ENCODE measurements at places on chromosomes 16 and 17. TPM values are rescaled to one million over a fixed set of nuclear protein-coding genes. Genes with fewer than 3 reads are reported as not detected.

- no peak for DNase-seq
Measured at GRCh38 chr16:57531635-57532265, 4.6 kb downstream of the CCDC102A start.

DNA sequence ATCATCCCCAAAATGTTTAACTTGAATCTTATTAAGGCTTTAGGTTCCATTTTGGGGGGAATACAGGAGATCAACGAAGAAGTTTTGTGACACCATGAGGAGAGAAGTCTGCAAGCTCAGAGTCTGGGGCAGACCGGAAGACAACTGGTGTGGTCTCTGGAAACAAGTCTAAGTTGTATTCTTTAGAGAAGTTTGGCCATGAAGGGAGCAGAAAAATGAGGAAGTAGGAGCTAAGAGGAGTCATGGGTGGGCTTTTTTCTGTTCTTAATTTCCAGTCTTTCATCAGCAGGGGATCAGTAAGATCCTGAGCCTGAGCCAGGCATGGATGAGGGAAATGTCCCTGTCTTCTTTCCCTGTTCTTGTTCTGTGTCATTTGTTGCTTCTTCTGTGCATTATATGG is 35.8 kb upstream of the NF1 start:
- DNase-seq: no peak

DNA sequence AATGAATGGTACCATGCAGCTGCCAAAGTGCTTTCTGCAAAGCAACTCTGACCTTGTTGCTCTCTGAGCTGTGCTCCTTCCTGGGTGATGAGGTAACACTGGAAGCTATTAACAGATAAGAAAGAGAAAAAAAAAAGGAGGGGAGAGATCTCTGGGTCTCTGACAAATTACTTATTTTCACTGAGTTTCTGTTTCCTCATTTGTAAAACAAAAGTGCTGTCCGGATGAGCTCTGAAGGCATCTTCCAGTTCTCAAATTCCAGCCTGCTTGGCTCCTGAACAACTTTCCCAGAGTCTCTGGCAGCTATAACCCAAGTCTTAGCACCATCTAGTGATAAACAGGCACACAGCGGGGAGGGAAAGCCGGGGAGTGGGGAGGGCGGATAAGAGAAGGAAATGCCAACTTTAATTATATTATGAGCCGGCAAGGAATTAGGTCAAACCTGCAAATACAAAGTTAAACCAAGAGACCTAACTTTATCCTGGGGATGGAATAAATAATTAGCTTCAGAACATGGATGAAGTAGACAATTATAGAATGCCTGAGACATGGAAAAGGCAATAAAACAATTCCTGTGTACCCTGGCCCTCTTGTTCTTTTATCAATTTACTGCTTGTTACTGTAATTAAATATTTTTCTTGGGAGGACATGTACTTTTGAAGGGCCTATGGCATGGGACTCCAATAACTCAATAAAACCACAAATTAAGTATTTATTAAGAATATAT is 61.3 kb upstream of the KIFC3 start:
- DNase-seq: no peak

DNA sequence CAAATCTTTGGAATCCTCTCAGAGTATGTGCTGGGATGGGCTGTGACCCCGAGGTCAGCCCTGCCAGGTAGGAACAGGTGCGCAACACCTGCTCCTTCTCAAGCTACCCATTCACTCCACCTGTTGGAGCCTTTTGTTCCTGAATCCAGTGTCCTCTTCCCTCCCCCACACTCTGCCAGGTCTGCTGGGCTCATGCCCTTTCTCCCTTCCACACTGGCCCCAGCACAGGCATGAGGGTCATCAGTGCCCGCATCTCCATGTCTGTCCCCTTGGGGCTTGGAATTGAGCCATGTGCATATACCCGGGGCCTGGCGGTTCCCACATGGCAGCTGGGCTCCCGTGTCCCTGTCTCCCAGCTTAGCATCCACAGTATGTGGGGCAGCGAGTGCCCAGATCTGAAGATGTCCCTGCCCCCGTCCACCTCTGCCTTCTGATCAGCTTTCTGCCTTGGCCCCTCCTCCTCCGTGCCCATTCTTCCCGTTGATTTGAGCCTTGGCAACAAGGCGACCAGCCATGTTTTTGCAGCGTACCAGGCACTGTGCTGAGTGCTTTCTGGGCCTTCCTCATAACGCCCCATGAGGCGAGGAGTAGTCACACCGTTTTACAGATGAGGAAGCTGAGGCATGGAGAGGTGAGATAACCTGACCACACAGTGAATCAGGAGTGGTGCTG is 102.2 kb downstream of the RAP1GAP2 start:
- no peak for DNase-seq

DNA sequence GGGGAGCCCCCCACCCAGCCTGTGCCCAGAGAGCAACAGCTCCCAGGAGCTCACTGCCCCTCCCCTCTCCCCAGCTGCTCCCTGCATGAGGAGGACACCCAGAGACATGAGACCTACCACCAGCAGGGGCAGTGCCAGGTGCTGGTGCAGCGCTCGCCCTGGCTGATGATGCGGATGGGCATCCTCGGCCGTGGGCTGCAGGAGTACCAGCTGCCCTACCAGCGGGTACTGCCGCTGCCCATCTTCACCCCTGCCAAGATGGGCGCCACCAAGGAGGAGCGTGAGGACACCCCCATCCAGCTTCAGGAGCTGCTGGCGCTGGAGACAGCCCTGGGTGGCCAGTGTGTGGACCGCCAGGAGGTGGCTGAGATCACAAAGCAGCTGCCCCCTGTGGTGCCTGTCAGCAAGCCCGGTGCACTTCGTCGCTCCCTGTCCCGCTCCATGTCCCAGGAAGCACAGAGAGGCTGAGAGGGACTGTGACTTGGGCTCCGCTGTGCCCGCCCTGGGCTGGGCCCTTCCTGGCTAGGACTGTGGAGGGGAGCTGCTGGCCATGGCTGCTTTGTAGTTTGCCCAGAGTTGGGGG is 584 bp downstream of the TCAP start:
- DNase-seq: no peak

DNA sequence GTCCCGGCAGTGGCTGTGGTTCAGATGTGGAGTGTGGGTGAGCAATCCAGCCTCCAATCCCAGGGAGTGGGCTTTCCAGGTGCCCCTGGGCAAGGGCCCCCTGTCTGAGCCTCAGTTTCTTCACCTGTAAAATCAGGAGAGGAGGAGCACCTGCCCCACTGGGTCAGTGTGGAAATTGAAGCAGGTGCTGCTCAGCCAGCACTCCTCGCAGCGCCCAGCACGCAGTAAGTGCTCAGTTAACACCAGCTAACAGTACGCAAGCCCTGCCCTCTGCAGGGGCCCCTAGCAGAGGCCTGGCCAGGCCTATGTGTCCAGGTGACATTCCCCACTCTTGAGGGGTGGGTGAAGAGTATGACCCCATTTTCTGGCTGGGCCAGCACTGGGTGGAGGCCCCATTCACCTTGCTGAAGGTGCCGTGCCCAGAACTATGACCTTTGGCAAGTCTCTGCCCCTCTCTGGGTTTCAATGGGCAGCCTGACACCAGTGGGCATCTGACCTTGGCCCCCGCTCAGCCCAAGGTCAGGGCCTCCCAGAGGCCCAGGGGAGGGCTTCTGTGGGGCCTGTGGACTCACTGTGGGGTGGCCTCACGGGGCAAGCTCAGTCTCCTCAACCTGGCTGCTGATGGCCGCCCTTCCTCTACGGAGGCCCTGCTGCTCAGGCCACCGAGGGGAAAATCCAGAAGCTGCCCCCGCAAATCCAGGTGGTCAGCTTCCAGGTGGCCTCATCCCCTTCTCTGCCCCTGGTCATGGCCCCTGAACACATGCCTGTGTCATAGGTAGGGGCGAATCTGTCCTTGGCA is 2.5 kb downstream of the MTSS2 start:
- no peak for DNase-seq

DNA sequence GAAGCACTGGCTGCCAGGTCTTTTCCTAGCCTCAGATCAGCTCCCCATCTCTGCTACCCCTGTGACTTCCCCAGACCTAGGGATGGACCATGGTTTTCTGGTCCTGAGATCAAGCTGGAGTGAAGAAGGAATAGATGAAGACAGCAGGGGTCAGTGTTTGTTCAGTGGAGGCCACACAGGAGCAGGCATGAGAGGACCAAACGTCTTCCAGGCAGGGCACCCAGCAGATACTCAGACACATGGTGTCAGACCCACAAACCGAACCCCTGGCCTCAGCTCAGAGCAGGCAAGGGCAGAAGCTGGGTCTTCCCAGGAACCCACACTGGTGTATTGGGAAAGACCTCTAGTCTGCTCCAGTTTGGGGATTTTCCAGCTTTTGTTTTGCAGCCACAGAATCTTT is 189.7 kb downstream of the IRX5 start:
- DNase-seq: no peak

DNA sequence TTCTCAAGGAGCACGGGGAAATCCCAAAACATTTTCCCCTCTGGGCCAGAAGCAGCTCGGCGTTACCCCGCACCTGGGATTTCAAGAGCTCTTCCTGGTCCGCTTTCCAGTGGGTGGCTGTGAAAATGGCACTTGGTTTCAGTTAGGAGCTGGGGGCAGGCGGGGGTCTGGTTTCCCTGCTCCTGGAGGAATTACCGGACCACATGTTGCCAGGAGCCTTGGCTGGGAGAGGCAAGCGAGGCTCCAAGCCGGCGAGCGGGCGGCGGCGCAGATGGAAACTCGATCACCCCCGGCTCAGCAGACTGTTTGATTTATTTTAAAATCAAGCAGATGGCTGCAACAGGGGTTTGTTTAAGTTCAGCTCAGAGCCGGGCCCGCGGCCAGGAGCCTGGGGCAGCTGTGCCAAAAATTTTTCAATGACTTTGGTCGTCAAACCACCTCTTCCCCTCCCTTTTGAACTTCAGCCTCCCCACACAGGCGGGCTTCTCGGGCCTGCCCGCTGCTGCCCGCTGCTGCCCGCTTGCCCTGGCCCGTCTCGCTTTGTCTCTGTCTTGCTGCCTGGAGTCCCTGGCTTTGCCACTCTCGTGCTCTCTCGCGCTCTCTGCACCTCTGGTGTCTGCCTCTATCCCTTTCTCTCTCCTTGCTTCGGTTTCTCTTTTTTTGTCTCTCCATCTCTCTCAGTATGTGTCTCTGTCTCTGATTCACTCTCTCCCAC is 108.0 kb upstream of the CIBAR2 start:
- DNase-seq: peak; percentile 68

- DNase-seq: no peak
Measured at GRCh38 chr17:34606763-34607162, 27.4 kb downstream of the TMEM132E start.

GRCh38 chr17:7688808-7689316 is 585 bp downstream of the WRAP53 start:
- DNase-seq: no peak

GRCh38 chr17:81402530-81402941 is 7.3 kb downstream of the BAHCC1 start:
- no peak for DNase-seq

DNA sequence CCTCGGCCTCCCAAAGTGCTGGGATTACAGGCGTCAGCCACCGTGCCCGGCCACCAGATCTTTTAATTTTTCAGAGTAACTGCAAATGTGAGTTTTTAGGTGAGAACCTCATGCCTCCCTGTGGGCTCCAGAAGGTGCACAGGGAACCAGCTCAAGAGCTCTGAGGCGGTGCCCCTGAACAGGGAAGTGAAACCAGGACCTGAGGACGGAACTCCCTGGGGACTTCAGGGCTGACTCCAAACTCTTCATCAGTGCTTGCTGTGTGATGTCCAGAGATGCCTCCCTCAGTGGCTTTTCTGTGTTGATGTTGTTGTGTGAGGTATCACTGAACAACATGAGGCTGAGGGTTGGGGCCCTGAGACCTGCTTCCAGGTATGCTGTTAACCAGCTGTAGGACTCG is 23.8 kb downstream of the SLC12A3 start:
- no peak for DNase-seq

DNA sequence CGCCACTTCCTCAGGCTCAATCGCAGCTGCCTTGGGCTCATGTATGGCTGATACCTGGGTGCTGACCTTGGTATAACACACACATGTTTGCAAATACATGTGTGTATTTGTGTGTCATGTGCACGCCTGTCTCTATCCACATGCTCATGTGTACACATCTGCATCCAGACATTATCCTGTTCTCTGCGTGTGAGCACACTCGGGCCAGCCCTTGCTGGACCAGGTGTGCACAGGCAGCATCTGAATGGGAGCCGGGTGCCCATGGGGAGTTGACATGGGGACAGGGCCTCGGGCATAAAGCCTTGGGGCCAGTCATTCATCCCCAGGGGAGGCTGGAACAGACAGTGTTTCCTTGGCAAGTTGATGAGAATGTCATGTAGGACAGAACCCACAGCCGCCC is 29.1 kb upstream of the CRHR1 start:
- no peak for DNase-seq

DNA sequence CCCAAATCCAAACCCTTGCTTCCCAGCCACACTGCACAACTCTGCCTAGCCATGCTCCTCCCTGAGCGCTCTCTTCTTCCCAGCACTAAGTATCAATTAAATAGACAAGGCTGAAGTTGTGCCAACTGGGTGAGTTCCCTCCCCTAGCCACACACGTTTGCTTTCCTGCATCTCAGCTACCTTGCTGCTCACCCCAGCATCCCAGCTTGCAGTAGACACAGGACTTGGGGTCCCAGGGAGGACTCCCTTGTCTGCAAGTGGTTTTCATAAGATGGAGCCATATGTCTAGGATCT is 4.9 kb downstream of the CCDC182 start:
- no peak for DNase-seq

DNA sequence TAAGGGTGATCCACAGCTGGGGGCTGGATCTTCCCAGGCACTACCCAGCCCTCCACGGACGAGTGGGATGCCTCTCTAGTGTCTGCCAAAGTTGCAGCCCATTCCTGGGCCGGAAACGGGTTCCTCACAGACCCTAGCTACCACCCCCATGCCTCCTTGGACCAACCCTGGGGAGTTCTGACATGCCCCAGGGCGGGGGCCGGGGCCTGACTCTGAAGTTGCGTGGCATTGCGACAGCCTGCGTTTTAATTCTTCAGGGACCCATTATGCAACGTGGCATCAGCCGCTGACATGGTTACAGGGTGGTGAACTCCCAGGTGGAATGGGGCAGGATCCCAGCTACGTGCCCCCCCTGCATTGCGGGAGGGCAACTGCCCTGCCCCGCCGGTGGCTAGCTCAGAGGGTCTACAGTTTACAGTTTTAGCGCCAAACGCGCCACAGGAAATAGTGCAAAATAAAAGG is 2.7 kb downstream of the CBX4 start:
- DNase-seq: no peak

GRCh38 chr17:74097450-74098135 is 105.9 kb upstream of the RPL38 start:
- DNase-seq: no peak

- DNase-seq: no peak
Measured at GRCh38 chr17:9330611-9331271, 244.9 kb downstream of the STX8 start.

DNA sequence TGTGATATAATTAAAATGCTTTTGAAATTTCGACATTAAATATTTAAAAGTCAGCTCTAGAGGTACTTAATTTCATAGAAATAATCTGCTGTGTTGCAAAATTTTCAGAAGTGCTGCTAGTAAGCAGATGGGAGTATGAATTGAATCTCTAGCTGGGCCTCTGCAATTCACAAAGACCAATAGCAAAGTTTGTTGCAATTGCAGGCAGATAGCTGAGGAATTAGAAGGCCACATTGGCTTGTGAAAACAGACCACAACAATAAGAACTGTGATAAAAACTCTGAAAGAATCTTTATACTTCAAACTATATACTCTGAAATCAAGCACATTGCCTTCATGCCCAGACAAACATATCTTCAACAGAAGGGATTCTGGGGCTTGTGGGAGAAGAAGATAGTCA is 636.3 kb upstream of the SOX9 start:
- DNase-seq: no peak

VAT1L gene
- 22.0 TPM for total RNA-seq

TEKT3 gene
- total RNA-seq: 1.2 TPM

ADGRG3 gene
- not detected for total RNA-seq

TBC1D3E gene
- 0.41 TPM for total RNA-seq

ZG16 gene
- total RNA-seq: not detected

SIRT7 gene
- total RNA-seq: 8.6 TPM

NOG gene
- 7.7 TPM for total RNA-seq

KCNH4 gene
- 0.41 TPM for total RNA-seq

CCL4L2 gene
- total RNA-seq: 2.4 TPM

All from frontal cortex (tissue), 4 donors.